Body of pancreas (tissue), 4 donors: ENCODE measurements at places on chromosomes 11 and 22. TPM values are rescaled to one million over a fixed set of nuclear protein-coding genes. Genes with fewer than 3 reads are reported as not detected.

- no peaks in the 10 kb centered on the region for H3K27me3 ChIP-seq
- no peak for DNase-seq
- no peaks in the 10 kb centered on the region for H3K4me1 ChIP-seq
- no peaks in the 10 kb centered on the region for H3K36me3 ChIP-seq
Measured at GRCh38 chr11:17898782-17899181, 114.1 kb downstream of the SERGEF start.

DNA sequence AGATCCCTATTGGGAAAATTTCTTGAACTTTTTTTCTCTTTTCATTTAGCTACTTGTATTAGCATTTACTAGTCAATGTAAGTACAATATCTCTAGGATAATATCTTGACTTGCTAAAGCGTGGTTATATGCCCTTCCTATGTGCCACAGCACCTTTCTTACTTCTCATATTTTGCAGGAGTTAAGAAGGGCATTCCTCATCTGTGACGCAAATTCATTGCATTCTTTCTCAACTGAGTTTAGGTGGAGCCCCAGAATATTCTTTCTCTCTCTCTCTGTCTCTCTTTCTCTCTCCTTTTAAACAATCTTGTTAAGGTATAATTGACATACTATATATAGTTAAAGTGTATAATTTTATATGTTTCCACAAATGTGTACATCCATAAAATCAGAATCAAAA, 266.1 kb downstream of the RAB38 start:
- H3K4me1 ChIP-seq = no peaks in the 10 kb centered on the region
- no peak for DNase-seq
- no peaks in the 10 kb centered on the region for H3K36me3 ChIP-seq
- H3K27me3 ChIP-seq = no peaks in the 10 kb centered on the region
- no peak overlapping the region for H3K4me3 ChIP-seq
- no peak overlapping the region for H3K27ac ChIP-seq

DNA sequence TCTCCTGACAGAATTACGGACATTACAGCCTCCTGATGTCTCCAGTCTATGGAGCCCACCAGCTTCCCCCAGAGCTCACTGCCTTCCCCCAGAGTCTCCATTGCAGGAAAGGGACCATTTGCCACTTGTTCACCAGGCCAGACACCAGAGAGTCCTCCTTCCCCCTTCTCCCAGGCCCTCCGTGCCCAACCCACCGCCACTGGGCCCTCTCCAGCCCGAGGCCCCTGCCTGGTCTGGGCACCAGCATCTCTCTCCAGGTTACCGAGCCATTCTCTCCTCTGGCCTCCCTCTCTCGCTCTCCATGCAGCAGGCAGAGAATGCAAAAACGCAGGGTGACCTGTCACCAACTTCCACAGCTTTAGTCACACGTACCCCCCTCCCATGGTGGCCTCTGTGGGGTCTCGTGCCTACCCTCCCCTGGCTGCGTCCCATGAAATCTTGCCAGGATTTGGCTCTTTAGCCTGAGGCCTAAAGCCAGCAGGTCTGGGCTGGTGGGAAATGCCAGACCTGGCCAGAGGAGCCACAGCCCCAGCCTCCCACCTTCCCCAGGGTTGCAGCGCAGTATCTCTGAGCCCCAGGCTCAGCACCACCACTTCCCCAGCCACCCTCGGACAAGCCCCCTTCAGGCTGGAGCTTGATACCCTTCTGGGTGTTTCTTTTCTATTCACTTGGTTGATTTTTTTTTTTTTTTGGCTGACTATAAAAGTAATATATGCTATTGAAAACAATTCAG, 6.8 kb upstream of the SERPINH1 start:
- H3K27me3 ChIP-seq = no peaks in the 10 kb centered on the region
- no peak for DNase-seq
- H3K4me1 ChIP-seq = peaks cover 5% of the 10 kb centered on the region
- H3K36me3 ChIP-seq = no peaks in the 10 kb centered on the region
- H3K27ac ChIP-seq = peak overlapping the region; percentile 20

- H3K4me1 ChIP-seq = peaks cover 14% of the 10 kb centered on the region
- DNase-seq = peak; percentile 96
- H3K36me3 ChIP-seq = no peaks in the 10 kb centered on the region
- H3K27me3 ChIP-seq = no peaks in the 10 kb centered on the region
Measured at GRCh38 chr11:126062679-126063506, at the start of gene CDON. Gene CDON (minus strand): TSS chr11:126062866. CDS start chr11:126023476, 39,390 bp downstream.

HYLS1 gene
- 1.3 TPM for total RNA-seq

GLB1L2 gene
- total RNA-seq = 10.9 TPM

DNA sequence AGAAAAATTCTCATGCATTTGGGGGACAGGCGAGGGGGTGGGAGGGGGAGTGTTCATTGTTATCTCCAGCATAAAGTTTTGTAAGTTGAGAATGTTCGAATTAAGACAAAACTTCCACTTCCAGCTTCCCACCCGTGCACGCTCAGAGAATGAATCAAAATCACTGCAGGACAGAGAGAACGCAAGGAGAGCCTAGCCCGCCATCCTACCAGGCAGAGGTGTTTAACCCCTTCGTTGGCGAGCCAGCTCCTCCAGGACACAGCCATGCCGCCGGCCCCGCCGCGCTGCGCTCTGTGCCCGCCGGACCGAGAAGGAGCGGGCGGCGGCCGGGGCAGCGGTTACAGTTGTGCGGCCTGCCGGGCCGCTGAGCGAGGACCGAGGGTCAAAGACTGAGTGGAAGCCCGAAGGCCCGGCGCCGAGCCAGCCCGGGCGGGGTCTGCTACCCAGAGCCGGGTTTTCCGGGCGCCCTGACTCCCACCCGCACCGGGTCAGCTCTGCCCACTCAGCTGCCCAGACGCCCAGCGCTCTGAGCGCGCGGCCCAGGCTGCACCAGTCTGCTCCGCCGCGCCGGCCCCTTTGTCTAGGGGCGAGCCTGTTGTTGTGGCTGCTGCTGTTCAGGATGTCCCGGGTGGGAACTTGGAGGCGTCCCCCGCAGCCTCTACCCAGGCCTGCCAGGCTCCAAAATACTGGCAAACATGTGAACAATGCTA, at the start of gene NOX4:
Gene NOX4 (minus strand): TSS at position 395 of the 710 bp plus-strand sequence. CDS start 129 bp downstream, at position 266.
- H3K27me3 ChIP-seq = no peaks in the 10 kb centered on the region
- H3K27ac ChIP-seq = no peak within 1 kb of the TSS
- H3K4me3 ChIP-seq = no peak within 1 kb of the TSS
- H3K36me3 ChIP-seq = no peaks in the 10 kb centered on the region

DNA sequence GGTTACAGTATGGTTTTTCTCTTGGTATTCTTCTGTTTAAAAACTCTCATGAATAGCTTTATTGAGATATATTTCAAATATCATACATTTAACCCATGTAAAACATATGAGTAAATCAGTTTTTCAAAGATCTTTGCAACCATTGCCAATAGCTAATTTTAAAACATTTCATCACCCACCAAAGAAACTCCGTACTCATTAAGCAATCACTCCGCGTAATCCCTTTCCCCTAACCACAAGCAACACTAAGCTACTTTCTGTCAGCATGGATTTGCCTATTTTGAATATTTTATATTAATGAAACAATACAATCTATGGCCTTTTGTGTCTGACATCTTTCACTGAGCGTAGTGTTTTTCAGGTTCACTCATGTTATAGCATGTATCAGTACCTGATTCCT, 697.9 kb upstream of the ANO5 start:
- DNase-seq = no peak
- H3K4me3 ChIP-seq = no peak overlapping the region
- no peaks in the 10 kb centered on the region for H3K27me3 ChIP-seq
- H3K27ac ChIP-seq = no peak overlapping the region
- H3K36me3 ChIP-seq = no peaks in the 10 kb centered on the region

- peak; percentile 44 for DNase-seq
- no peaks in the 10 kb centered on the region for H3K4me1 ChIP-seq
- H3K36me3 ChIP-seq = no peaks in the 10 kb centered on the region
- H3K4me3 ChIP-seq = no peak overlapping the region
Measured at GRCh38 chr11:18853086-18853720, 61.6 kb upstream of the PTPN5 start.

DNA sequence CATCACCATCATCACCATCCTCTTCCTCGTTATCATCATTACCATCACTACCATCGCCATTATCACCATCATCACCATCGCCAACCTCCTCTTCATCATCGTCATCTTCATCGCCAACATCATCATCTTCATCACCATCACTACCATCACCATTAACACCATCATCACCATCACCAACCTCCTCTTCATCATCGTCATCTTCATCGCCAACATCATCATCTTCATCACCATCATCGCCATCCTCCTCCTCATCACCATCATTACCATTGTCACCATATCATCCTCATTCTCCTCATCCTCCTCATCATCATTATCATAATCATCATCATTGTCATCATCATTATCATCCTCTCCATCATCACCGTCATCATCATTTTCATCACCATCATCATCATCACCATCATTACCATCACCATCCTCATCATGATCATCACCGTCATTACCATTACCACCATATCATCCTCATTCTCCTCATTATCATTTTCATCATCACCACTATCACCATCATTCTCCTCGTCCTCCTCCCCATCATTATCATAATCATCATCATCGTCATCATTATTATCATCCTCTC, 1498.7 kb downstream of the TBC1D22A start:
- no peaks in the 10 kb centered on the region for H3K36me3 ChIP-seq
- no peak for DNase-seq
- no peak overlapping the region for H3K27ac ChIP-seq
- no peaks in the 10 kb centered on the region for H3K4me1 ChIP-seq
- no peaks in the 10 kb centered on the region for H3K27me3 ChIP-seq
- H3K4me3 ChIP-seq = no peak overlapping the region

DNA sequence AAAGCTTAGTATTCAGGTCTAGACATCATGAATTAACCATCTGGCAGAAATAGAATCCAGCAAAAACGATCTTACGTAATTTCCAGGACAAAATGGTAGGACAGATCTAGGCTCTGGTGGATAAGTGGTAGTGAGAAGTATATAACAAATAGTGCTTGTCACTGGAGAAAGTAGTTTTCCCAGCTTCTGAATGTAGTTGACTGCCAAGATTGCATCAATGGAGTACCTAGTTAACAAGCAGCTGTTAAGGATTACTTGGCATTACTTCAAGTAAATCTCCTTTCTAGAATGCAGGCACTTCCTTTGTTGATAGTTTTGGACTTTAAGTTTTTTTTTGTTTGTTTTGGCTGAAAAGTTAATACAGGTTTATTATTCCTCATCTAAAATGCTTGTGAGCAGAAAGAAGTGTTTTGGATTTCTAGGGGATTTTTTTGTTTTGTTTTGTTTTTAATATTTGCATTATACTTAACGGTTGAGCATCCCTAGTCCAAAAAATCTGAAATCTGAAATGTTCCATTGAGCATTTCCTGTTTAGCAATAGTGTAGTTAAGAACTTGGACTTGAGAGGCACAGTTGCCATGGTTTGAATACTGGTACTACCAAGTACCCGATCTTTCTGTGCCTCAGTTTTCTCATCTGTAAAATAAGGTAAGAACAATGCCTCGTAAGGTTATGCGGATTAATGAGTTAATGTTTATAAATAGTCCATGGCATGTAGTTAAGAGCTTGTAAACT, 20.3 kb downstream of the FAM118B start:
- peaks cover 12% of the 10 kb centered on the region for H3K4me1 ChIP-seq
- no peak overlapping the region for H3K4me3 ChIP-seq
- no peak for DNase-seq
- no peaks in the 10 kb centered on the region for H3K27me3 ChIP-seq
- no peaks in the 10 kb centered on the region for H3K36me3 ChIP-seq
- no peak overlapping the region for H3K27ac ChIP-seq

DNA sequence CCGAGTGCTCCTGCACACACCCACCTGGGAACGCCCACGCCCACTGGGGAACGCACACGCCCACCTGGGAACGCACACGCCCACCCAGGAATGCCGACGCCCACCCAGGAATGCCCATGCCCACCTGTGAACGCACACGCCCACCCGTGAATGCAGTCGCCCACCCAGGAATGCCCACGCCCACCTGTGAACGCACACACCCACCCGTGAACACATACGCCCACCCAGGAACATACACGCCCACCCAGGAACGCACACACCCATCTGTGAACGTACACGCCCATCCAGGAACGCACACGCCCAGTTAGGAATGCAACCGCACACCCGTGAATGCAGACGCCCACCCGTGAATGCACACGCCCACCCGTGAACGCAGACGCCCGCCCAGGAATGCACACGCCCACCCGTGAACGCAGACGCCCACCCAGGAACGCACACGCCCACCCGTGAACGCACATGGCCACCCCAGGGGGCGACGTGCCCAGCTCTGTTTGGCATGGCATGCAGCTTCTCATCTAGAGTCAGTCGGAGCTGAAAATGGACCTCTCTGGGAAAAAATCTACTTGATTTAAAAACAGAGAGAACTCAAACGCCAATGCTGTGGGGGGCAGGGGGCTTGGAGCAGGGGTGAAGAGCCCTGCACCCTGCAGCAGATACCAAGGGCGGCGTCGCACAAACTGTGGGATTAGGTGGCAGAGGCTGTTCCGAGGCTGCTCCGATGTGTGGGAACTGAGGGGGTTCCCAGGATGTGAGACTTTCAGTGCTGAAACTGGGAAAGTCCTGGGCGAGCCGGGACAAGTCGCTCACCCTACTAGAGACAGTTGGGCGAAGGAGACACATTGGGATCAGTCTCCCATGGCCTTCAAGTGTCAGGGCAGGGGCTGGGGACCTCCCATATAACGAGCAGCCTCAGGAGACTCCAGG, 83.3 kb downstream of the MYEOV start:
- no peak overlapping the region for H3K4me3 ChIP-seq
- no peaks in the 10 kb centered on the region for H3K27me3 ChIP-seq
- no peak for DNase-seq
- H3K4me1 ChIP-seq = no peaks in the 10 kb centered on the region
- no peaks in the 10 kb centered on the region for H3K36me3 ChIP-seq

DNA sequence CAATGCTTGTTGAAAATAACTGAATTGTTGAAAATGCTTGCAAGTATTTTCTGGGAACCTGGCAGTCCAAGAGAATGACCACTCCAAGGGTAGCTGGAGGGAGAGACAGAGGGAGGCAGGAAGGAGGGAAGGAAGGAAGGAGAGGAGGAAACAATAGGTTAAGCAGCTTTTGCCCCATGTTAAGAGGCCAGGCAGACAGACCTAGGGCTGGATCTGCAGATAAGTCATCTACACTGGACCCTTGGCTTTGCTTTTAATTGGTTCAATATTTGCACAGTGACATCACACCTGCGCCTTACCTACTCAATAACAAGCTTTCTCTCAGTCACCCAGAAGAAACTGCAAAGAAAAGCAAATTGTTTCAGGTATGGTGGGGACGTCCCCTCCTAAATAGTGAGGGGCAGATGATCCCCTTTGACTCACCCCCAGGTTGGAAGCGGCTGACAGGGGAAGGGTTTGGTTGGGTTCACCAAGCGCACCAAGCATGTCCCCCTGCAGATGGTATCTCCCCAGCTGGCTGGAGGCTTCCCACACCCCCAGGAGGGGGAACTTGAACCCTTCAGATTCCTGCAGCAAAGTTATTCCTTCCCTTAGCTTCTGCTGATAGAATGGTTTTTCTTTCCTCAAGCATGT, 24.3 kb downstream of the MYH9 start:
- H3K27me3 ChIP-seq = no peaks in the 10 kb centered on the region
- peak overlapping the region; percentile 84 for H3K27ac ChIP-seq
- peaks cover 99% of the 10 kb centered on the region for H3K4me1 ChIP-seq
- H3K4me3 ChIP-seq = no peak overlapping the region
- DNase-seq = peak; percentile 68
- H3K36me3 ChIP-seq = no peaks in the 10 kb centered on the region

DNA sequence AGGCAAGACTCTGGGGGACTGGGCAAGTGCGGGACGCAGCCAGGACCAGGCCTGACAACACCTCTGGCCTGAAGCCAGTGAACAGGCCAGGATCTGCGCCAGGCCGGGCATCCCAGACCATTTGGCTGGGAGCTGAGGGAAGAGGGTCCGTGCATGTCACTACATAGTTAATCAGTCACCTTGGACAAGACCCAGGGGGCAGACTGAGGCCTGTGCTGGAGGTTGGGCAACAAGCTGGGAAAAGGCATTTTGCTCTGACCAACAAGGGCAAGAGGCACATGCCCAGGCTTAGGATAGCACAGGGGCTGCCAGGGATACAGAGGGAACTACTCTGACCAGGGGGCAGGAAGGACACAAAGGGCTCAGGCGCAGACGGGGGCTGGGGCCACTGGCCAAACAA, 7.0 kb upstream of the CHADL start:
- no peaks in the 10 kb centered on the region for H3K27me3 ChIP-seq
- H3K4me3 ChIP-seq = no peak overlapping the region
- H3K4me1 ChIP-seq = no peaks in the 10 kb centered on the region
